ENCODE measurements at places on chromosomes 16 and 17. TPM values are rescaled to one million over a fixed set of nuclear protein-coding genes. Genes with fewer than 3 reads are reported as not detected.

DNA sequence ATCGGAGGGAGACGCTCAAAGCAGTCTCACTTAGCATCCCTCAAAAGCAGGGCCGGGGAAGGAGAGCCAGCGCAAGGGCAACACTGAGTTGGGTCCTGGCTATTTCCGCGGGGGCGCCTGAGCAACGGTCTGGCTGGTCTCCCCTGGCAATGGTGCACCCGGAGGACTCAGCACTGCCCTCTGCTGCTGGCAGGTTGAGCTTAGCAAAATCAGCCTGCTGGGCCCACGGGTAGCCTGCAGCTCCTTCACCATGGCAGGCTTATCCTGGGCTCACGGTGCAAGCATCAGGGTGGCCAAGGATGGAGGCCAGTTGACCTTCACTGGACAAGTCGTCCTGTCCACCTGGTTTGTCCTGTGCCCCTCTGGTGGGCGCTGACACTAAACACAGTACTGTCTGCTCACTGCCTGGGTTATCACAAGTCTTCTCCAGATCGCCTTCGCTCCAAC lies 14.4 kb upstream of the ALDH3A1 start:
- no peak for DNase-seq

GRCh38 chr16:56639045-56639444 lies 579 bp downstream of the MT1A start:
- DNase-seq, result no peak

- DNase-seq, result no peak
These were observed 9.4 kb downstream of the SCPEP1 start for GRCh38 chr17:56987283-56987834.

- peak; percentile 62 for DNase-seq
These were observed 990 bp downstream of the VWA3A start for GRCh38 chr16:22093331-22093730.

- no peak for DNase-seq
These were observed 51.8 kb downstream of the BEAN1 start for GRCh38 chr16:66478733-66479511.

DNA sequence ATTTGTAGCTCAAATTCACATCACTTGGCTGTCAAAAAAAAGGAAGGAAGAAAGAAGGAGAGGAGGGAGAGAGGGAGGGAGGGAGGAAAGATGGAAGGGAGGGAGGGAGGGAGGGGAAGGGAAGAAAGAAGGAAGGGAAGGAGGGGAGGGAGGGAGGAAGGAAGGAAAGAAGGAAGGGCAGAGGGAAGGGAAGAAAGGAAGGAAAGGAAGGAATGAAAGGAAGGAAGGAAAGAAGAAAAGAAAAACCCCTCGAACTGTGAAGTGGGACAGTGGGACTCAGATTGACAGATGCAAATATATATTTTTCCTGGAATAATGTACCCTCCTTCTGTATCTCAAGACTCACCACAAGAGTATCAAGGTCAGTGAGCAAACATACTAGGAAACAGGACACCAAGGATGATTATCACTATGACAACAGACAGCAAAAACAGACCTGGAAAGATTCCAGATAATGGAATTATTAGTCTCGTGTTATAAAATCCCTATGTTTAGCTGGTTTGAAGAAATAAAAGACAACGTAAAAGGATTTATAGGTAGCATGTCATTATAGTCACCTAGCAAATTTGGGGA lies 24.2 kb upstream of the ABCA3 start:
- no peak for DNase-seq

DNA sequence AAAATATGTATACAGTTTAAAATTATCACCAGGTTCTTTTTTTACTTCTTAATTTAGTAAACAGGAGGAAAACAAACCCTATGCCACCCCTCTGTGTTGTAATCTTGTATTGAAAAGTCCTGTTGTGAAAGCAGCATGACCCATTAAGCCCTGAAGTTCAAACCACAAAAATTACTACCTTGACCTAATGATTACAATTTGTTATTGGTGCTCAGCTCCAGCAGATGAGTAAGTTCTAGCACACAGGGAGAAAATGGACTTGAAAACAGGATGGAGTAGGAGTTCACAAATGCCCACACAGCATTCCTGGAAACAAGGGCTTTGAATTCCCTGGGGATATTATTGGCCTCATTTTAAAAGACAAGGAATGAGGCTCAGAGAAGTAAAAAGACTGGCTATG lies 505.8 kb upstream of the ERCC4 start:
- no peak for DNase-seq

GRCh38 chr17:73710095-73710592 lies 65.9 kb upstream of the SDK2 start:
- DNase-seq, result no peak

GRCh38 chr17:50070908-50071680 lies 15.2 kb downstream of the ITGA3 start:
- DNase-seq, result no peak

GRCh38 chr16:50244504-50245416 lies 21.6 kb upstream of the ADCY7 start:
- no peak for DNase-seq

GRCh38 chr17:32944248-32945020 lies 16.5 kb downstream of the TMEM98 start:
- no peak for DNase-seq

DNA sequence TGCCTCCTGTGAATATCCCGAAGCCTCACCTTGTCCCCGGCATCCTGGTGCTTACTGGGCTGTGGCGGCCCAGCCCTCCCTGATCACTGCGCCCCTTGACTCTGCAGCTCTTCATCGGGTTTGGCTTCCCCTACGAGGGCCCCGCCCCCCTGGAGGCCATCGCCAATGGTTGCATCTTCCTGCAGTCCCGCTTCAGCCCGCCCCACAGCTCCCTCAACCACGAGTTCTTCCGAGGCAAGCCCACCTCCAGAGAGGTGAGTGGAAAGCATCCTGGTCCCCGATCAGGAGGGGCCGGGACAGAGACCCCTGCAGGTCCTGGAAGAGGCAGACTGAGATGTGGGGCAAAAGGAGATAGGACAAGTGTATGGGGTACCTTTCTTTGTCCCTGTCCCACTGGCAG lies 72.1 kb downstream of the MGAT5B start:
- no peak for DNase-seq

DNA sequence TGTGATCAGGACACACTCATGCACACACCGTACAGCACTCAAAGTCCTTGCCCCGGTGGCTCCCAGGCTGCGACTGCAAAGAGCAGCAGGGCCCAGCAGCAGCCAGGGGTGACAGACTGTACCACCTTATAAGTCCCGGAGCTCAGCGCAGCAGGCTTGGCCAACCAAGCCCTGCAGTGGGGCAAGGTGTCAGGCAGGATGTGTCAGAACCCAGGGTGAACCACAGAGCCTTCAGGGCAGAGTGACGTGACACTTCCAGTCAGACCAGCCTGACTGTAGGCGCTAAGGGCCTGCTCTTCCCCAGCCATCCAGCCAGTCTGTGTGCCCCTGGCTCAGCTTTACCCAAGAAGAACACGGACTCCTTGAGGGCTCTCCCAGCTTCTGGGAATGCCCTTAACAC lies 204.1 kb downstream of the COPRS start:
- no peak for DNase-seq

DNA sequence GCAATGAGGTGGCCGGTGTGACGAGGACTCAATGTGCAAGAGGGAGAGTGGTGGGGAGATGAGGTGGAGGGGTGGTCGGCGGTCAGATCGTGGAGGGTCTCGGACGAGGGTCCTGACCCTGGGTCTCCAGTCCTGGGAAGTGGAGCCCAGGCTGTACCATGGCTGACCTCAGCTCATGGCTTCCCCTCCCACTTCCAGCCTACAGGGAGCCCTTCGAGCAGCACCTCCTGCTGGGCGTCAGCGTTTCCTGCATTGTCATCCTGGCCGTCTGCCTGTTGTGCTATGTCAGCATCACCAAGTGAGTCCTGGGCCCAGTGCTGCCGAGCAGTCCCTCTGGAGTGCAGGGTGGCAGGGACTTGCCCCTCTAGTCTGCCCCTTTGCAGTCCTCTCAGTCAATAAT lies 41.8 kb downstream of the IL4R start:
- no peak for DNase-seq

GRCh38 chr17:66655461-66655860 lies 179.5 kb upstream of the CACNG5 start:
- DNase-seq, result no peak

DNA sequence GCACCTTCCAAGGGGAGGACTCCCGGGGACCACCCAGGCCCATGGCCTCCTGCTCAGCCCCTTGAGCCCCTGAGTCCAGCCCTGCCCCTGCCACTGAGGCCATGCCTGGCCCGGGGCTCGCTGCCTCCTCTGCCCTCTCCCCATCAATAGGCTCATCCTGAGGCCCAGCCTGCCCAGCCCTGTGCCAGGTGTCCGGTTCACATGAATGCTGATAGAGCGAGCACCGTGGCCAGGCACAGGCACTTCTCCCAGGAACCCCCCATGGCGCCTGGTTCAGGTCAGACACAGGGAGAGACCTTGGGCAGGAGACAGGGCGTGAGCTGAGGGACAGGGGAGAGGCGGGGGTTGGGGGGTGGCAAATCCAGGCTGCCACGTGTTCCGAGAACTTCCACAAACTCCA lies 2.8 kb upstream of the PVALEF start:
- no peak for DNase-seq

- DNase-seq, result no peak
These were observed 65.7 kb downstream of the TMEM132E start for GRCh38 chr17:34644941-34645550.

- no peak for DNase-seq
These were observed 44.1 kb downstream of the CFDP1 start for GRCh38 chr16:75389096-75389690.

GRCh38 chr16:82735673-82736091 lies 108.9 kb downstream of the CDH13 start:
- DNase-seq, result no peak

- no peak for DNase-seq
These were observed 20.0 kb downstream of the MAP3K14 start for GRCh38 chr17:45296833-45297124.

GRCh38 chr16:75188832-75189477 lies 18.0 kb downstream of the CTRB2 start:
- DNase-seq, result no peak

DNA sequence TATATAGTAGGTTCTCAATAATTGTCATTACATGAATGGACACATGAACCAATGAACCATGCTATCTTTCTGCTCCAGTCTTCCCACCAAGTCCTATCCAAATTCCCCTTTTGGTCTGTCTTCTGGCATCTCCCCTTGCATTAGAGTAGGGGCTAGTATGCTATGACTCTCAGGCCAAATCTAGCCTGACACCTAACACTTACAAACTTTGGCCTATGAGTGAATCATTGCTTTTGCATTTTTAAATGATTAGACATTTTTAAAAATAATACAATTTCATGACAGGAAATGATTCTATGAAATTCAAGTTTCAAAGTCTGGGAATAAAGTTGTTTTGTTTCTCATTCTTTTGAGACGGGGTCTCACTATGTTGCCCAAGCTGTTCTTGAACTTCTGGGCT lies 102.5 kb upstream of the MAF start:
- DNase-seq, result no peak

- no peak for DNase-seq
These were observed at the start of gene ATP2A3 for GRCh38 chr17:3964203-3965117. TSS of gene ATP2A3 (minus strand) at chr17:3964437. CDS start at chr17:3964291, 146 bp downstream.

DNA sequence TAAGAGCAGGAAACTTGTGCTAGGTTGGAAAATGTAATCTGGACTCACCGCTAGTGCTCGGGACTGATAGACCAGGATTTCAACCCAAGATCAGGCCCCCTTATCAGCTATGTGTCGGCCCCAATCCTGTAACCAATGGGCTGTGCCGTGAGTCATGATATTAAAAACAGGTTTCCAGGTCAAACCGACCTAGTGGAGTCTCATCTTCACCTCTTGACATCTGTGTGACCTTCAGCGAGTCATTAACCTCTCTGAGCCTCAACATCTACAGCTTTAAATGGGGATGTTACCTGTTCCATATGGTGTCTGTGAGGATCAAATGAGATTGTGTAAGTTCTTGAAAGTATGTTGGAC lies 512 bp downstream of the PMM2 start:
- DNase-seq, result no peak

GRCh38 chr16:49854796-49855203 lies 1.1 kb downstream of the ZNF423 start:
- no peak for DNase-seq

DNA sequence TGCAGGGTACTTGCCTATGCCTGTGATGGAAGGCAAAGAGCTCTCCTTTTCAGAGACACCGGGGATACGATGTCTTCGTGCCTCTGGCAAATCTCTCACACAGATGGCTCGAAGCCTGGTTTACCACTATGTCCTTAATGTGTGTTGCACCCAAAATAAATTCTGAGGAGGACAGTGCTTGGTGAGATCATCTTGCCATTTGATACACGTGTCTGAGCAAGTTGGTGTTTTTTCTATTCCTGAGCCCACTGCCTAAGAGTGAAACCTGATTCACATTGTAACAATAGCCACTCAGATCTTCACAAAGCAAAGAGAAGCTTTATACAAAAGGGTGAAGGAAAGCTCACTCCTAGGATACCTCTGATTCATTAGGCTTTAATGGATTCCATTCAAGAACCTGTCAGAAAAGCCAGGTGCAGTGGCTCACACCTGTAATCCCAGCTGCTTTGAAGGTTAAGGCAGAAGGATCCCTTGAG lies 33.1 kb upstream of the AKAP1 start:
- DNase-seq, result no peak

GRCh38 chr16:56985962-56986360 lies 3.4 kb upstream of the NLRC5 start:
- no peak for DNase-seq

DNA sequence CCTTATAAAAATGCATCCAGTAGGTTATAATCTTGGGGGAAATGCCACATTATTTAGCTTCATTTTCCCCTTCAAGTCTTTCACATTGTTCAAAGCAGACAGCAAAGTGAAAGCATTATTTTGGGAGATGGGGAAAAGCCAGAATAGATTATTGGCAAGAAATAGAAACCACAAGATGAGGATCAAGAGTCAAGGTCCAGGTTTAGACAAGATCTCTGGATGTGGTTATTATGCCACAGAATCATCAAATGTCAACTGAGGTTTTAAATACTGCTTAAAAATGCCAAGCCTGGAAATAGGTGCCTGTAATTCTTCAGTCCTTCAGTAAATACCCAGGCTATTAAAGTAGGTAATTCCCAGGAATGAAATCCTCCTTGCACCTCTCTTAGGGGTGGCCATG lies 65.1 kb upstream of the ALOX12 start:
- no peak for DNase-seq

Gene BAHCC1
- 15.9 TPM for total RNA-seq

Gene GCSH
- 14.6 TPM for total RNA-seq

Gene PEMT
- total RNA-seq, result 17.9 TPM

Gene CLTC
- total RNA-seq, result 232 TPM

Gene PRDM7
- total RNA-seq, result not detected

Gene RAB11FIP4
- total RNA-seq, result 2.3 TPM

Gene MFSD6L
- not detected for total RNA-seq

Gene UBE2I
- 70.5 TPM for total RNA-seq

Gene KRT24
- 0.52 TPM for total RNA-seq

Gene PRMT7
- total RNA-seq, result 30.8 TPM

Gene FN3K
- 22.7 TPM for total RNA-seq

Gene CDH13
- total RNA-seq, result 11.7 TPM
